ENCODE measurements at places on chromosomes 4 and X.

GRCh38 chr4:158523990-158524535 lies 2.4 kb downstream of the RXFP1 start:
- DNase-seq, result no peak

GRCh38 chrX:55648434-55648833 lies 25.2 kb downstream of the FOXR2 start:
- DNase-seq, result no peak

DNA sequence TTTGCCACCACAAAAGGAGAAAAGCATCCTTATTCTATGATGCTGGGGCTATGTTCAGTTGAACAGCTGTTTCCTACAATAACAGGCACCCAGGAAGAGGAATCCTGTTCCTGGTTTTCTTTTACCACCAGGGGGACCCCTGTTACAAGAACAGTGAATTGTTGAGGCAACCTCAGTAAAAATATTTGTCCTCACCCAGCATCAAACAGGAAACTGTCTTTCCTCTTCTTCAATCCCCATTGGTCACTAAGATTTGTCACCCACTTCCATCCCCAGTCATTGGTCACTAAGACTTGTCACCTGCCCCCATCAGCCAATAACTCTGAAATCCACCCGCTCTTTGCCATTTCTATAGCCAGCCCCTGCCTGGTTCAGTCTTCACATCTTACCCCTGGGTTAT lies 143.5 kb upstream of the GALNT7 start:
- no peak for DNase-seq

- no peak for DNase-seq
Measured at GRCh38 chr4:87680271-87680670, 30.2 kb downstream of the DMP1 start.

GRCh38 chr4:71417150-71417549 lies 78.3 kb downstream of the SLC4A4 start:
- no peak for DNase-seq

DNA sequence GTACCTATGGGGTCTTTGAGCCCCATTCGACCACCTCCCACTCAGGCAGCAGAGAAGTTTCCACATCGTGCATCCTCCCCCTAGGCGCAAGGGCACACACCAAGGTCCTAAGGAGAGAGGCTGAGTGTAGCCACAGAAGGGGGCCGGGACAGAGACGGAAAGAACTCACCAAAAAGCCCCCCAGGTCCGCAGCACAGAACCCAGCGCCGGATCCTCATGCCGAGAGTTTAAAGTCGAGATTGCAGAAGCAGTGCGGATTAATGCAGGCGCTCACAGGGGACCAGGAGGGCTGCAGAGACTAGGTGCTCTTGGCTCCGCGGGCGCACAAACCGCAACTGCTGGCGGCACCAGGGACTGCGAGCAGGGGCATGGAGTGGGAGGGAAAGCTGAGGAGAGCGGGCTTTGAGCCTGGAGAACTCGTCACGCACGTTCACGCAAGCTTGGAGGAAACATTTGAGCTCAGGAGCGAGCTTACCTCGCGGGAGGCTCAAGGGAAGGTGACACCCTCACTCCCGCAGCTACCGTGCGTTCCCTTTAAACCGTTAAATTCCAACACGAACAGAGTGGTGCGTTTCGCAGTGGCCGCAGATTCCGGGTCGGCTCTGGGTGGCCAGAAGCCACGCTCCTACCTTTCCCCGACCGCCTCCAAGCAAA lies 8.5 kb downstream of the NKX3-2 start:
- DNase-seq, result no peak

All from cerebellar nuclear complex (tissue), 1 donor.